ENCODE measurements at places on chromosomes 12 and 14.

- DNase-seq: no peak
These were observed 254.0 kb upstream of the SRRM4 start for GRCh38 chr12:118727196-118727978.

- no peak for DNase-seq
These were observed 85.3 kb downstream of the B4GALNT3 start for GRCh38 chr12:544941-545635.

- no peak for DNase-seq
These were observed 12.3 kb downstream of the HMGA2 start for GRCh38 chr12:65836419-65837197.

- DNase-seq: no peak
These were observed 73.6 kb downstream of the SSPN start for GRCh38 chr12:26268841-26269561.

DNA sequence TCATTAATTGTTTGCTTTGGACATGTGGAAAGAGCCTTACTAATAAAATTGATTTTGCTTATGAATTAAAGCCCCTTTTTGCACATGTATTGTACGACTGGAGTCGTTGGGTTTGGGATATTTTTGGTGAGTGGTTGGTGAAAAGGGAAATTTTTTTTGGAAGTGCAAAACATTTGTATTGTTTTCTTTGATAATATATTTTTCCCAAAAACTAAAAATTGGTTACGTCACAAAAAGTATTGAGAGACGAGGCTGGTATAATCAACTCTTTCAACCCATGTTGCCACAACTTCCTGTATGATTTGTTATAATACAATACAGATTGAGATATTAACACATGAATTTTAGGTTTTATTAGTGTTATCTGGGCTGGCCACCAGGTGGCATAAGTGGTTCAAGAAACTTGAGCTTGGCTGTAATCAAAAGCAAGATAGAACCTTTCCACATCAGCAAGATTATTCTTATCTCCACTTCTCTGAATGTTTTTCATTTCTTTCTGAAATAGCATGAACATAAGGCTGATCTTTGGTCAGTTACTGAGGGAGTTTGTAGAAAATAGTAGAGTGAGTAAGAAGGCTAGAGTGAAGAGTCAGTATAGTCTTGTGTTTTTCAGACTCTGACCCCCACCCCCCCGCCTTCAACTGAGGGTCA, 8.7 kb downstream of the NGDN start:
- DNase-seq: peak; percentile 61

DNA sequence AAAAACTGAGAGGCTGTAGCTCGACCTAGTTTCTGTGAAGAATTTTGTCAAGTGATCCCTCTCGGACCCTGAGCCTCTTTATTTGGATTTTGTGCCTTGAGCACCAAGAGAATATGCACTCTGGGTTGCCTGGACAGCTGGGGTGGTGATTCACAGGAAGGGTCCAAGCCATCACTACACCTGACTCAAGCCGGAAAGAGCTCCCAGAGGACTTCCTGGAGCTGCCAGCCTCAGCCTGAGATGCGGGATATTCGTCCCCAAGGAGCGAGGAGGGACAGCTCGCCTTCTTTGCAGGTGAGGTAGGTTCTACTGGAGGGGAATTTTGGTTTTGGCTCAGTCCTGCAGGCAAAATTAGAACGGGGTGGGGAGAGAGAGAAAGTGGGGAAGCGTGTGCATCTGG, 94.3 kb downstream of the GALNT8 start:
- no peak for DNase-seq

Data from activated T-cell treated with anti-CD3 and anti-CD28 coated beads for 4 hours (primary cell).